ENCODE measurements at places on chromosomes 12 and 14.

- DNase-seq, result no peak
Observed at GRCh38 chr14:102781063-102781462, 3.8 kb downstream of the TRAF3 start.

- DNase-seq, result no peak
Observed at GRCh38 chr14:37251775-37252174, 54.0 kb downstream of the MIPOL1 start.

DNA sequence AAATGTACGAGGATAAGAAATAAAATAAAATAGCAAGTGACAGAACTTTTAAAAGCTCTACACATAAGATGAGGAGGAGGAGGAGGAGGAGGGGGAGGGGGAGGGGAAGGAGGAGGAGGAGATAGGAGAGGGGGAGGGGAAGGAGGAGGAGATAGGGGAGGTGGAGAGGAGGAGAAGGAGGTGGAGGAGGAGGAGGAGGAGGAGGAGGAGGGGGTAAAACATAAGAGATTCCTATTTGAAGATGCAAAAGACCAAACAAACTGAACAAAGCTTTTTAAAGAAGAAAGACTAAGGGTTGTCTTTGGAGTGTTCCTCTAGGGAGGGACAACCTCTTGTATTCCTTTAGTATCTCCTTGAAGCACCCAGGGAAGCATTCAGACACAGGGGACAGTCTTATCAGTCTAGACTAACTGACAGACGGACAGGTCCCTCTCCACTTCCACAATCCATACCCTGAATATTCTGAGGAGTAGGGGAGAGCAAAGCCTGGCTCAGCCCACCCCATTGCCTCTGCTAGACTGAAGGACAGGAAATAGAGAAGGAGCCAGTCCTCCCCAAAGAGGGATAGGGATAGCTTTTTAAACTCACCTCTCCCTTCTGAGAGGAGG is 12.9 kb downstream of the TC2N start:
- no peak for DNase-seq

- DNase-seq, result no peak
Observed at GRCh38 chr12:107651571-107652449, 33.8 kb upstream of the PWP1 start.

- DNase-seq, result no peak
Observed at GRCh38 chr14:75934998-75935628, 46.7 kb downstream of the TGFB3 start.

DNA sequence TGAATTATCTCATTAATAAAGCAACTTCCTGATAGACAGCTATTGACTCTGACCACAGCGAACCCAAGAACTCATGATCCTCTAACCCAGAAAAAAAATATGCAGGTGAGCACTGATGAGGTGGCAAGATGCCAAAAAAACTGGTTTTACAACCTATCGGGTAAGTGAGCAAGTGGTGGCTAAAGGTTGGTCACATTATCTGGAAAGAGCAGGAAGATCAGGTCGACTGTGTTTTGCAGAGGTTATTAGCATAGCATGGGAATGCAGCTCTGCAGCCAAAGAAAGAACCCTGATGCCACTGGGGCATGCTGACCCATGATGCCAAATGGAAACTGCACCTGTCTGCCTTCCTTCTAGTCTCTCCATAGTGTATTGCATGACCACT is 23.5 kb downstream of the BHLHE41 start:
- DNase-seq, result no peak

- DNase-seq, result no peak
Observed at GRCh38 chr12:120041386-120042231, 52.6 kb downstream of the BICDL1 start.

DNA sequence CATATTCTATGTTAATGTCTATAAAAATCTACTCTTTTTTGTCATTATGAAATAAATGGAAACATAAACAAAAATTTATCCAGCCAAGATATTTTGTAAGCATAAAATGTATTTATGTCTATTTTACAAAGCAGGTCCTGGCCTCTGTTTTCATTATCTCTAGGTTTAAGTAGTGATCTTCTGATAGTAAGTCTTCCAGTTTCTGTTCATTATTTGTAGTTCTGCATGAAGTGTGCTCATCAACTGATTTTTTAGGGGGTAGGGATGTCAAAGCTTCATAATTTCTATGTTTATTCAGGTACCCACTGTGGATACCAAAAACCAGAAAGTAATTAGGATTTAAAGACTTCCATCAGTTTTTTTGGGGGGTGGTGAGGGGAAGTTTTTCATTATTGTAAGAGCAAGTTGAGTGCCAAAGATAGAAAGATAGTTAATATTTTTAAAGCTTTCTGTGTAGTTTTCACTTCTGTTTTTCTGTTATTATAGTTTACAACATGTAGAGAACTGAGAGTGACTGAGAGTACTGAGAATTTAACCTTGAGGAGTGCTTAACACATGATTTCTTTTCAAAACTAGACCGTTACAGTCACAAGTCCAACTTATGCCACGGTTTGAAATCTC is 30.6 kb upstream of the LMO3 start:
- no peak for DNase-seq

All from upper lobe of left lung (tissue), 6 donors.